Stimulated activated CD8-positive, alpha-beta memory T cell treated with anti-CD3 and anti-CD28 coated beads, Interleukin-2, amount 100 ng/mL, for 48 hours (primary cell): ENCODE measurements at places on chromosomes 6 and 20.
A peak's percentile ranks its signal among the peaks of the same experiment; 100 is the strongest.

DNA sequence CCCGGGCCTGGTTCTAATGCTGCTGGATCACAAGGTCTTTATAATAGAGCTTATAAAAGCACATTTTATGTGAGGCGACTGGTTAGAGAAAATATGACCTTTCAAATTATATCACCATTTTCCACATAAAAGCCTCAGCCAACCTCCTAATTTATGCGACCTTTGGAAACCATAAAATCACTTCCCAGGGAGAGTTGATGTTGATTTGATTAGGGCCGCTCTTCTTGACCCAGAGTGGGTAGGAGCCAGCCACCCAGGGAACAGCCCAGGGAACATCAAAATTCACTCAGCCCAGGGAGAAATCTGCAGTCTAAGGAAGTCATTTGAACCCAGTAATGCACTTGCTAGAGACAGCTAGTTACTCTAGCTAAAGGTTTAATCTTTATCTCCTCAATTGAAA, 79.8 kb upstream of the TENT5A start:
- no peak for DNase-seq

GRCh38 chr6:38806833-38807232, 91.7 kb downstream of the DNAH8 start:
- DNase-seq, result no peak

DNA sequence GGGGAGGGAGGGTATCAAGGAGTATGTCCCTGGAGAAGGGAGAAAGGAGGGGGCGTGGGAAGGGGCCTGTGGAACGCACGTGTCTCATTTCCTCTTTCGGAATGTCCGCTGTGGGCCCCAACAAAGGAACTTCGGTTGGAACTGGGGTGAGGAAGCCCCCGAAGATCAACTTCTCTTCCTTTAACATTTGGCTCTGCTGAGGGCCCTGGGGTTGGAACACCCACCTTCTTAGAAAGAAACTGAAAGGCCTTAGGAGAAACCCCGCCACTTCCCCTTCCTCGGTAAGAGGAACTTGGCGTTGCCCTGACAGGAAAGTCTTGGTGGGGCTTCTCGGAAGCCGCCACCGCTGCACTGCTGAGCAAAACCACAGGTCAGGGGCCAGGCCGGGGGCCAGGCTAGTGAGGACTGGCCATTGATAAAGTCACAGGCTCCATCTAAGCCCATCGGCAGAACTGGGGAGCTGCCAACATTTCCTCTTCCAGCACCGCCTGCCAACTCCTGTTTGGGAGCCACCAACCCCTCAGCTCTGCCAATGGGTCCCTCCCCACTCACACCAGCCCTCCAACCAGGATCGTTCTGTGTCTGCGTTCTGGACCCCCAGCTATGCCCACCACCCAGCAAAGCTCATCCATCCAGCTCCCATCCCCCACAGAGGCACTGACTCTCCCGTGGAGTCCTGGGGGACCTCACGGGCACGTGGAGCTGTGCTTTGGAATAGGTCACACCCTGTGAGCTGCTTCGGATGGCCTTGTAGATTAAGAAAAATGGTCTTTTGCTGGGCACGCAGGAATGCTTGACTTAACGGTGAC, 44.8 kb downstream of the FGD2 start:
- peak; percentile 63 for DNase-seq

- no peak for DNase-seq
These were observed 107.3 kb downstream of the GMPR start for GRCh38 chr6:16345449-16346330.

DNA sequence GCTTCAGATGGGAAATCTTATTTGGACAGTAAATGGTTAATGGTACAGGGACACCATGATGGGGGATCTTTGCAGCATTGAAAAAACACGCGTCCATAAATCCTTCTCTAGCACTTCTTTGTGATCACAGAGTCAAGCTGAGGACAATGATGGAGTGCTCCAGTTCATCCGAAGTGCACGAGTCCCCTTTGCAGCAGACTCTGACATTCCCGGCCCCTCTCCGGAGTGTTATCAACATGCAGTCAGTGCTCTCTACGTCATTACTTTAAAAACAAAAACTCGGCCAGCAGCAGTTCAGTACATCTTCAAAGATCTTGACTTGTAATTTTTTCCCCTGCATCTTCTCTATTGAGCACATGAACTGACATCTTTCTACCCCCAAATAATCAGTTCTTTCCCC, 185.5 kb upstream of the AKAP12 start:
- no peak for DNase-seq

DNA sequence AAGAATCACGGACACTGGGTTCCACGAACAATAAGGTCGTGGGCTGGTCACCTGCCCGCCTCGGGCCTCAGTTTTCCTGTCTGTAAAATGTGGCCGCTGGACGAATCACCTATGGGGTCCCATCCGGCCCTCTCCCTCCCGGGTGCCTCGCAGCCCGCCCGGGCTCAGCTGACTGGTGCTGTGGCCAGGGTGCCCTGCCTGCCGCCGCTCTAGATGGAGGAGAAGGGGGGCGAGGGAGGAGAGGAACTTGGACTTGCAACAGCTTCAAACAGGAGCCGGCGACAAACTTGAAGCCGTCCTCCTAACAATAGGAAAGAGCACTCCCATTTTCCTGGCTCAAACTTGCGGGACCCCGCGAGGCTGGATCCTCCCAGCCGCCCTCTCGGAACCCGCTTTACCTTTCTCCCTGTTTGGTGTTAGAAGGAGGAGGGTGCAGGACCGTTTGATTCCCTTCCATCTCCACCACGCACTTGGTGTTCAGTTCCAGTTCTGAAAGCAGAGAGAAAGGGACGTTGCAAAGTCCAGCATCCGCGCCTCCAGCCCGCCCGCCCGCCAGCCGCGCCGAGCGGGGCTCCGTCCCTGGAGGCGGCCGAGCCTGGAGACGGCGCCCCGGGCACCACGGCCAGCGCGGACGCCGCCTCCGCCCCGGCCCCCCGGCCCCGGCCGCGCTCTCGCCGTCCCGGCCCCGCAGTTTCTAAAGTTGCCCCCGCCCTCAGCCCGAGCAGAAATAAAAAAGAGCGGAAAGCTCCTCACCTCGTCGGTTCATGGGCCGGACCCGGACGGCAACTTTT, 584 bp downstream of the KIF13A start:
- DNase-seq, result no peak

GRCh38 chr6:7827142-7827541, 83.4 kb downstream of the TXNDC5 start:
- no peak for DNase-seq

GRCh38 chr6:163375361-163375760, 39.2 kb upstream of the QKI start:
- no peak for DNase-seq

- DNase-seq, result no peak
These were observed 125.1 kb downstream of the ZNF217 start for GRCh38 chr20:53468587-53468986.

DNA sequence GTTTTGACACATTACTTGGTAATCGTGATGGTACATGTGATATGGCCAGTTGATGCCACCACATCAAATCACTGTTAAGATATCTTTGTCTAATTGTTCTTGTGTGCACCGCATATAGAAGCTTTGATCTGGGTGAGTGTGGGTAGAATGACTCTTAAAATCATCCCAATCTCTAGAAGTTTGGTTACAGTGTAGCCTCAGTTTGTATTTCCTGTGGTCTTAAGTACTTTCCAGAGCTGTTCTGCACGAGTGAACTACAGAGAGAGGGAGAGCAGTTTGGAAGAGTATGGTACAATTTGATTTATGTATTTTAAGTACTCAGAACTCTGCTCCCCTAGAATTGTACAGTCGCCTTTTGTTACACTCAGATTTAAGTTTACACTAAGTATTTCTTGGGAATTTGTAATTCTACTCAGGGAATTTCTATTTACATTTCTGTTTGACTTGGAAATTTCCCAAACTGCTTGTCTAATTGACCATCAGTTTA, 37.5 kb downstream of the SNX9 start:
- DNase-seq, result no peak

- DNase-seq, result no peak
These were observed 641 bp downstream of the TEAD3 start for GRCh38 chr6:35496036-35496840.

DNA sequence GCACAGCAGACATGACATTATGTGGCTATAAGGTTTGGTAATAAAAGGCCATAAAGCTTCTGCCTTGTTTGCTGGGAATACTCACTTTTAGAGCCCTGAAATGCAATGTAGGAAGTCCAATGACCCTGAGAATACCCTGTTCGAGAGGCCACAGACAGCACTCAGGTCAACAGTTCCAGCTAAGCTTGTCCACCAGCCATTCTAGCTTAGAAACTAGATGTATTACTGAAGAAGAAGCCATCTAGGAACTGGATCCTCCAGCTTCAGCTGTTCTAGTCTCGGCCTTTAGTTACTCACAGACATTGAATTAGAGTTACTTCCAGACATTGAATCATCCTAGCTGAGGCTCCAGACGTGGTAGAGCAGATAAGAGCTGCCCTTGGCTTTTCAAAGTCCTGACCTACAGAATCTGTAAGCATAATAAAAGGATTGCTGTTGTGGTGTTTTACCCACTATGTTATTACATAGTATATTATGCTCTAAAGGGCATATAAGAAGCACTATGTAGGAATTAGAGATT, 84.9 kb downstream of the MMS22L start:
- no peak for DNase-seq

GRCh38 chr20:51525241-51526105, 17.0 kb downstream of the NFATC2 start:
- DNase-seq, result no peak

GRCh38 chr6:84172080-84172479, 55.4 kb downstream of the CEP162 start:
- no peak for DNase-seq
